ENCODE measurements at places on chromosomes 16 and 17.

DNA sequence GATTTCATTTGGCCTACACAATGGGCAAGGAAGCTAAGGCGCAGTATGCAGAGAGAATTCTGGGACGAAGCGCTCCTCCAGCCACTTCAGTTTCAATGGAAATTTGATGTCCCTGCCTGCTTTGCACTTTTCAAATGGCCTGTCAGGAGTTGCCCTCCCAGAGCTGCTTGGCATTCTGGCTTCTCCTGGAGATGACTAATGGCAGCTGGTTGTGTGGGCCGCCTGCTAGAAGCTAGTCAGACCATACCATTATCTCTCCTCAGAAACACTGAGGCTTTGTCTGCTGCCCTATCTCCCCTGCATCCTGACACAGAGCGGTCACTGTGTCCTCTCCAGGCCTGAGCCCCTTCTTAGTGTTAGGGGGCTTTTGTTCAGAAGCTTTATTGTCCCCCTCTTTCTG lies 180.1 kb downstream of the SPECC1 start:
- no peak for DNase-seq

DNA sequence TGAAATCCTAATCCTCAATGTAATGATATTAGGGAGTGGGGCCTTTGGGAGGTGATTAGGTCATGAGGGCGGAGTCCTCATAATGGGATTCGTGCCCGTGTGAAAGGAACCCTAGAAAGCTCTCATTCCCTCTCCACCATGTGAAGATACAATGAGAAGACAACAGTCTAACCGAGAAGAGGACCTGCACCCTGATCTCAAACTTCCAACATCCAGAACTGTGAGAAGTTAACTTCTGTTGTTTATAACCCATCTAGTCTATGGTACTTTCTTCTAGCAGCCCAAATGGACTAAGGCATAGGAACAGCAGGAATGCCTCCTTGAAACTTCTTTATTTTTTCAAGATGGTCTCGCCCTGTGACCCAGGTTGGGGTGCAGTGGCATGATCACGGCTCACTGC lies 24.7 kb downstream of the WSB1 start:
- DNase-seq, result no peak

DNA sequence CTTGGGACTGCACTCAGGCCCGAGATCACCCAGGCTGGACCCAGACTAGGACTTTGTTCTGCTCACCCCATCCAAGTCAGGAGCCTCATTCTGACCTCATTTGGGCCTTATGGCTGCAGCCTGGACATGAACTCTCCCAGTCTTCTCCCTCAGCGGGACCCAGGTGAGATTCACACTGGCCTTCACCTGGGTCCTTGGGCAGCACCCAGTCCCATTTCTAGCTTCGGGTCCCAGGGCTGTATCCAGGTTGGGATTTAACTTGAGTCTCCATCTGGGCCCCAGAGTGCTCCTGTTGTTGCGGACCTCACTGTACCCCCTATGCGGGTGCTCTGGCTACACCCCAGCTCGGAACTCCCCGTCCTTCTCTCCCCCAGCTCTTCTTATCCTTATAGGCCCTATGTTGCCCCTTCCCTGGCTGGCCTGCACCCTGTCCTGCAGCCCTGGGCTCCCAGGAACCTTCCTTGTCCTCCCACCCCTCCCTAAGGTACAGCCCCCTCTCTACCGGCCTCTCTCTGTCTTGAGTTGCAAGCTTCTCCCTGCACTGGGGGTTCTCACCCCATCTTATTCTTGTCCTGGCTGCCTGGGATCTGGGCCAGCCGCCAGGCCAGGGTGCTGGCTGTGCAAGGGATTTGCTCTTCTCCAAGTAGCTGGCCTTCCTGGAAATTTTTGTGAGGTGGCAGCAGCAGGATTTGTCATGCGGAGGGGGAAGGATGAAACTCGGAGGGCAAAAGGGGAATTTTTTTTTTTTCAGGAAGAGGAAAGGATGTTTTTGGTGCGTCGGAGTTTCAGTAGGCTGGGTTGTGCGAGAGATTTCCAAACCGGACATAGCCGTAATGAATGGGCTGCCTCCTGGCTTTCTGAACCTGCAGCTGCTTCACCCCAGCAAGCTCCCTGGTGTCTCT lies 904 bp downstream of the MAP2K3 start:
- no peak for DNase-seq

- no peak for DNase-seq
Measured at GRCh38 chr17:48544349-48545021, 424 bp downstream of the HOXB2 start.

DNA sequence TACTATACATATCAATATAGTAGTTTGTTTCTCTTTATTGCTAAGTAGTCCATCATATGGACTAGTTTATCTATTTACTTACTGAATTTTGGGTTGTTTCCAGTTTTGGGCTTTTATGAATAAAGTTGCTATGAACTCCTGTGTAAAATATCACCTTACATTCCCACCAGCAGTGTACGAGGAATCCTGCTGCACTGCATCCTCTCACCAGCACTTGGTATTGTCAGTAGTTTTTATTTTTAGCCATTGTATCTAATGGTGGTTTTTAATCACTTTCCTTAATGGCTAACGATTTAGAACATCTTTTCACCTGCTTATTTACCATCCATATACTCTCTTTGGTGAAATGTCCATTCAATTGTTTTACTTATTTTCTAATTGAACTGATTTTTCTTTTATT lies 24.0 kb downstream of the CDC27 start:
- DNase-seq, result no peak

GRCh38 chr16:65283181-65283651 lies 161.4 kb upstream of the CDH11 start:
- DNase-seq, result no peak

- no peak for DNase-seq
Measured at GRCh38 chr17:70123193-70123592, 46.1 kb upstream of the KCNJ2 start.

- no peak for DNase-seq
Measured at GRCh38 chr17:5541610-5542202, 42.6 kb downstream of the NLRP1 start.

DNA sequence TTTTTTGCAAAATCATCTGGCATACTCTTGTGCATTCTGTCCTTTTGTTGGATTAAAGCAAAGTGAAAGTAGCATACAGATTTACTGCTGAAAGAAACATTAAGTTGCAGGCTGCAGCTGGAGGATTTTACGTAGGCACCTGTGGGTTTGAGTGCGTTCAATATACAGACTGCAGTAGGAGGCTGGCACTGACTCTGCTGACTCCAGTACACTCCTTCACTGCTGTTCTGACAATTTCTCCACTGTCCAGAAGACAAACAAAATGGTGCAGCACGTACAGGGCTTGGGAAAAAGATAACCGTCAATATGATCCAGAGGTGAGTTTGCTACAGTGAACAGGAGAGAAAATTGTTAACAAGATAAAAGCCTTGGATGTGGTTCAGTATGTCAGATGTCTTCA lies 73.3 kb downstream of the TANC2 start:
- no peak for DNase-seq

GRCh38 chr16:69469807-69470561 lies 45.6 kb downstream of the CYB5B start:
- DNase-seq, result no peak

- no peak for DNase-seq
Measured at GRCh38 chr17:2593821-2594721, 617 bp downstream of the PAFAH1B1 start.

DNA sequence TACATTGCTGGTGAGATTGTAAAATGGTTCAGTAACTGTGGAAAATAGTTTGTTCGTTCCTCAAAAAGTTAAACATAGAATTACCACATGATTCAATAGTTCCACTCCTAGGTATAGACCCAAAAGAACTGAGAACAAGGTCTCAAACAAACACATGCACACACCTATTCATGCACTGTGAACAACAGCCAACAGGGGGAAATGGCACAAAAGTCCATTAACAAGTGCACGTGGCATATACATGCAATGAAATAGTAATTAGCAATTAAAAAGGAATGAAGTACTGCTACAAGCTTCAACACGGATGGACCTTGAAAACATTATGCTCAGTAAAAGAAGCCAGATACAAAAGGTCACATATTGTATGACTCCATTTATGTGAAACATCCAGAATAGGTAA lies 23.8 kb downstream of the SDK2 start:
- no peak for DNase-seq

GRCh38 chr16:50038756-50039529 lies 13.9 kb downstream of the CNEP1R1 start:
- DNase-seq, result no peak

DNA sequence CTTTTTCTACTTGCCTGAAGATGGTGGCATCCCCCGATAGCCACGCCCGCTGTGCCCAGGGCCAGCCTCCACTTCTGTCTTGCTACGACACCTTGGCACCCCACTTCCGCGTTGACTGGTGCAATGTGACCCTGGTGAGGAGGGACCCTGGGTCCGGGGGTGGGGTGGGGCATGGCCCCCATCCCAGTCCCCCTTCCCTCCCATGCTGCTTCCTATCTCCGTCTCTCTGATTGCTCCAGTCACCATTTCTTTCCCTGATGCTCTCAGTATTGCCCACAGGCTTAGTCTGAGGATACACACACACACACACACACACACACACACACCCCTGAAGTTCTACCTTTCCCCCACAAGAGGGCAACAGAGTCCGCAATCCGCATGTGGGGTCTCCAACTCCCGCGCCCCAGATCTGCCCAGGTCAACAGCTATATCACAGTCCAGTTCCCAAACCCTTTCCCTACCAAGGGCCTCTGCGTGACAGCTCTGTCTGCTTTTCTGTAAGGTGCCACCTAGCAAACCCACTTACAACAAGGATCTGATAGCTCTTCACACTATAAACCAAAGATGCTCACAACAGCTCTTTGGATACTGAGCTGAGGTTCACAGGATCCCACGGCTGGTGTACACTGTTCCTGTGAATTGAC lies 3.4 kb downstream of the SGCA start:
- no peak for DNase-seq

DNA sequence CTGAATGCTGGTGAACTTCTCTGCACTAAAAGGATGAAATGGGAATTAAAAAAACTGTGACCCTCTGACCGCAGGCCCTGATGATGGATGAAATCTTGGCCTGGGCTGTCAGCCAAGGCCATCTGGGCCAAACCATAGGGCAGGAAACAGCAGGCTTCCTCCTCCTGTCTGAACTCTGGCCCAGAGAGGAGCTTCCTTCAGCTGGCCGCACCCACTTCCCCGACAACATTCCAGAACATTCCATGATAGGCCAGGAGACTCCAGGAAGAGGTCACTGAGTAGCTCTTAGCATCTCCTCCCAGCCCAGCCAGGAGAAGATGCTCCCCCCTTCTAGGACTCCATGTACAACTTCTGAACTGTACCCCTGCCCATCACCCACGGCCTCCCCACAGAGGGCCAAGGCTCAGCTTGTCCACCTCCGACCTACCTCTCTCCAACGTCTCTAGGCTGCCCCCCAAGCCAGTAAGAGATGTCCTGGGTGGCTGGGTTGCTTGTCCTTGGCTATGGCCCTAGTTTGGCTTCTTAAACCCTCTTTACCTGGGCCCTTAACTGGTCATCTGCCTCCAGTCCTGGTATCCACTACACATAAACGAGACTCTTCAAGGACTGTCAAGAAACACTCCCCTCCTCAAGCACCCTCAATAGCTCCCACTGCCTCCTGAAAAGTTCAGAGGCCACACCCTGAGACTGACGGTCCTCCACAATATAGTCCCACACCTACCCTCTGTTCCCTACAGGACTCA lies 1.7 kb downstream of the RPH3AL start:
- DNase-seq, result no peak

DNA sequence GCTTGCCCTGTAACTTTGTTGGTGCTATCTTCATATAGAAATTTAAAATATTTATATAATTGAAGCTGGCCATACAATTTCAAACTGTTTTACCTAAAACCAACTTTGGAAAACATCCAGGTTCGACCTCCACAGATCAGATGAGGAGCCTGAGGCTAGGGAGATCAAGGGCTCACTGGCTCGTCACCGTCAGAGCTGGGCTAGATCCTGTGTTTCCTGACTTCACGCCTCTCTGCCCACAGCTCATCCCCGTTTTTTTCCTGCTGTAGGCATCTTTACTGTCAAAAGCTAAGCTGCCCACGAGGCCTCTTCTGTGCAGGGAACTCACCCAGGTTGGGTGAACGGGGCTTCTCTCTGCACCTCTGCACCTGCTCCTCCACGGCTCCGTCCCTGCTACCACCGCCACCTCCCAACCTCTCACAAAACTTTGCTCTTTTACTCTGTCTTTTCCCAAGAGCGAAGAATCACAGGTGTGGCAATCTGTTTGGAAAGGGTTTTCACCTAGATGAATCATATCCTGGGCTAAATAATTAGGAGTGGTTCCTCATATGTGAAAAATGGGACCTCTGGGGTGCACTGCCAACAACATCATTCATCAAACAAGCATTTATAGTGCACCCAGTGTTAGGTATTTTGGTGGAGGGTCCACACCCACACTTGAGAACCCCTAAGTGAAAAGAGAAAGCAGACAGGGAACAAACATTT lies 24.8 kb upstream of the KDM6B start:
- DNase-seq, result no peak

GRCh38 chr17:81489998-81490992 lies 22.3 kb downstream of the ACTG1 start:
- no peak for DNase-seq

DNA sequence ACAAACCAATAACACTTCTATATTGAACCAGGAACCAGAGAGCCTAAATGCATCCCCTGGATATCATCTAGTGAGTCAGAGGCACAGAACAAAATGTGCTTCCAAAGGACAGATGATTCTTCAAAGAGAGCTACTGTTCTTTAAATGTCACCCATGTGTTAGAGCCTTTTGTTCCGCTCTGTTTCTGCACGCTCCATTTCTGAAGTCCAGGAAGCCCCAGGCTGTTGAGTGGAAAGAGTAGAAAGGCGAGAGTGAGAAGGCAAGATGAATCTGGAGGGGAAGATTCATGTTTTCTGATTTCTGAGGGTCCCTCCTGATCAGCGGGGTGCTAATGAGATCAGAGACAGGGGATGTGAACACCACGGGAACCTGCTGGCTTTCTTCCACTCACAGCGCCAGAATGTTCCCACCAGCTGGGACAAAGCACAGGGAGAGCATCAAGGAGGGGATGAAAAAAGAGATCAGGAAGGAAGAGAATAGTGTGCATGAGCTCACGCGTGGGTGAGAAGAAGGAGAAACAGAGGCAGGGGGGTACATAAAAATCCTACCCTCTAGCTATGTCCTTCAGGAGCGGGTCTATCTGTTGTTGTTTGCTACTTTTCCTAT lies 559.9 kb upstream of the HSBP1 start:
- DNase-seq, result no peak

Data from cortex of kidney (tissue), 1 donor.